Cardiac septum (tissue), 1 donor: ENCODE measurements at places on chromosomes 5 and 9. TPM values are rescaled to one million over a fixed set of nuclear protein-coding genes. Genes with fewer than 3 reads are reported as not detected.

Gene PCDHA11
- total RNA-seq: not detected

DNA sequence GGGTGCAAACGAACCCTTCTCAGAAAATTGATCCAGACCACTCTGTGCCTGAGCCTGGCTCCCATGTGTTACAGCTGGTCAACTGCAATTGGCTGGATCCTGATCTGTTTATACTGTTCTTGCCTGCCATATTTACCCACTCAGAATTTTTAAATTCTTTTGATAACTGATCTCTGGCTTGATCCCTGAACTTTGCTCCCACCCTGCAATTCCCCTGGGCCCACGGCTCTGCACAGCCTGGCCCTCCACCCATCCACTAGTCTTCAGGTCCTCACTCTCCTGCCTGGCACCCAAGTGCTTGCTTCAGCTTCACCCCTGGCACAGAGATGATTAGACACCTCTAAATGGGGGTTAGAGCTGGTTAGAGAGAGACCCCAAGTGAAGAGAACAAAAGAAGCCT lies 25.9 kb upstream of the MIER3 start:
- no peak for DNase-seq

DNA sequence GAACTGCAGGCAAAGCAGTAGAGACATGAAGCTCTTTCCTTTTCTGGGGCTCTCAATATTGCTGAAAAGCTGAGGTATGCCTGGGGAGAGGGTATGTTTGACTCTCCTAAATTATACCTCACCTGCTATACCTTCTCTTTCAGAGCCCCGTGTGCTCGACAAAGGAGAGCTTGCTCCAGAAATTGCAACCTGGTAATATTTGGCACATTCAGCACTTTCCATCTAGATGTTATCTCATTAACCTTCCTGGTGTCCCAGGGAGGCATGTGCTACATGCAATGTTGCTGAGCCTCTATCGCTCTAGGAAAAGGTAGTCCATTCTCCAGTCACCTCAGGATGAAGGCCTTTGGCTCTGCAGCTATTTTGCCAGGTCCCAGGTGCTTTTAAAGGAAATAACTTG lies 78.5 kb upstream of the ZSWIM6 start:
- no peak for DNase-seq

- DNase-seq: no peak
Measured at GRCh38 chr5:139148986-139149385, 49.2 kb downstream of the SIL1 start.

Gene GABRP
- 0.30 TPM for total RNA-seq

- DNase-seq: no peak
Measured at GRCh38 chr5:156411185-156411613, 84.2 kb downstream of the SGCD start.

DNA sequence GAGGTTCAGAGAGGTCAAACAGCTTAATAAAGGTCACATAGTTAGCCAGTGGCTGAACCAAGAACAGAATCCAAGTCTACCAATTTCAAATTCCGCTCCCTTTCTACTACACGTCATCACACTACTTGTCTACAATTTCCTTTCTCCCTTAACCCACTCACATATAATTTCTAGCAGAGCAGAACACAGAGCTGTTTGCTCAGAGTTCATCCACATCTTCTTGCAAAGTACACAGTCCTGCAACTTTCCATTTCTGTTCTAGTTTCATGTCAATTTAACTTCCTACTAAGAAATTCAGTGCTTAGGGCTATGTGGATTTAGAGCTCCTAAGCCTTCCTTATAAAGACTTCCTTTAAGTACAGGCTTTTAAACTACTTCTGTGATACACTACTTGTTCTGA lies 61.3 kb downstream of the MEGF9 start:
- DNase-seq: no peak

Gene KIF27
- total RNA-seq: 3.0 TPM

- DNase-seq: no peak
Measured at GRCh38 chr5:68683632-68684036, 410.2 kb upstream of the SLC30A5 start.

Gene PRSS3
- total RNA-seq: not detected

DNA sequence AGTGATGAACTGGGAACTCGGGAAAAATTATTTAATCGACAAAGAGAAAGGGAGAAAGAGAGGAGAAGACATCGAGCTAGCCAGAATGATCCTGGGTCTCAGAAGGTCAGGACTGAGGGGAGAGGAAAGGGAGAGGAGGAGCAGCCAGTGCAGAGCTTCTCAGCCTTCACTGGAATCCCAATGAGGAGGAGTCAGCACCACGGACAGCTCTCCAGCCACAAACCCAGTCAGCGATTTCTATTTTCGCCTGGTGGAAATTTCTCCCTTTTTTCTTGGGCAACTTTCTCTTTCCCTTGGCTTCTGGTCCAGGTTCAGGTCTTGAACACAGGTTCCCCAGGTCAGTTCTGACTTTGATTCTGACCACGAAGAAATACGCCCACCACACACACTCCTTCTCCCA lies 1.6 kb upstream of the BRINP1 start:
- no peak for DNase-seq

- DNase-seq: no peak
Measured at GRCh38 chr9:127293328-127293727, 28.8 kb downstream of the GARNL3 start.

Gene TAF11L12
- total RNA-seq: not detected

Gene CARTPT
- total RNA-seq: not detected

DNA sequence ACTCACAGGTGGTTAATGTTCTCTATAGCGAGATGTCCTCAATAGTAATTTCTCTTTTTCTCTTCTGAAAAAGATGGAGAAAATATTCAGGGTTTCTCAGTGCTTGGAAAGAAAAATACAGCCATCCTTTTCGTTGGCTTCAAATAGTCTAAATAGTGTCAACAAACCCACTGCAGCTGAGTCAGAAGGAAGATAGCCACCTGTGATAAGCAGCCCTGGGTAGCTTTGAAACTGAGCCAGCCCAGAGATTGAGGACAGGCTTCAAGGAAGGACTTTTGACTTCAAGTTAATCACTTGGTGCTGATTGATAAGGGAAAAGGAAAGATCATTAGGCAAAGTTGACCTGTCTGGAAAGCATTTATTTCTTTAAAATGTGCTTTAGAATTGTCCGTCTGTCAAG lies 78.7 kb upstream of the TYRP1 start:
- no peak for DNase-seq

Gene ABCA1
- total RNA-seq: 5.4 TPM

DNA sequence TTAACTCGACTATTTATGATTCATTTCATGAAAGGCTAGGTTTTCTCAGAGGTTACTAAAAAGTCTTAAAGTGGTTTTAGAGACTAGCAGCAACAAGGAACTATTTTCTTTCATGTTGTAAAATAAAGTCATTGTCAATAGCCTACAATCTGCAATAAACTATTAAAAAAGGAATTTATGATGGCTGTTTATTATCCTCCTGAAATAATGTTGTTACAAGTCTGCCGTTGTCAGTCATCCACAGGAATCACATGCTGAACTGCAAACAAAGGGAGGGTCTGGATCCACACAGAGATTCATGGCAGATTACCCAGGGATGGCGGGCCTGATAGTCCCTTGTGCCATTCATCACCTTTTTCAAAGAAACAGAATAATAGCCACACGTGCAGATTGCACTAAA lies 49.2 kb downstream of the TMEM174 start:
- no peak for DNase-seq

DNA sequence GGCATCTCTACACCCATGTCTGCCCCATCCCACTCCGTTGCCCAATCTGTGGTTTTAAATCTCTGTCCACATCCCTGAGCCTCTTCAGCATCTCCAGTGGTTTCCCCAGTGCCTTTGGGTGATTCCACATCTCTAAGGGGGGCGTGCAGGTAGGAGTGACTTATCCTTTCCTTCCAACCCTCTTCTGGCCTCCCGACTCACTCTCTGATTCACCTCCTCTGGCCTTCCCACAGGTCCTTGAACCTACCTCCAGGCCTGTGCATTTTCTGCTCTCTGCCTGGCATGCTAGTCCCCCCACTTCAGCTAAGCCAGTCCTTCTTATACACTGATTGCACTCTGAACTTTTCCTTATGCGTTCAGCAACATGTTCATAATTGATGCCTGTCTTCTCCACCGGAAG lies 99.0 kb downstream of the RALGPS1 start:
- no peak for DNase-seq

Gene MARCHF6
- total RNA-seq: 142 TPM

DNA sequence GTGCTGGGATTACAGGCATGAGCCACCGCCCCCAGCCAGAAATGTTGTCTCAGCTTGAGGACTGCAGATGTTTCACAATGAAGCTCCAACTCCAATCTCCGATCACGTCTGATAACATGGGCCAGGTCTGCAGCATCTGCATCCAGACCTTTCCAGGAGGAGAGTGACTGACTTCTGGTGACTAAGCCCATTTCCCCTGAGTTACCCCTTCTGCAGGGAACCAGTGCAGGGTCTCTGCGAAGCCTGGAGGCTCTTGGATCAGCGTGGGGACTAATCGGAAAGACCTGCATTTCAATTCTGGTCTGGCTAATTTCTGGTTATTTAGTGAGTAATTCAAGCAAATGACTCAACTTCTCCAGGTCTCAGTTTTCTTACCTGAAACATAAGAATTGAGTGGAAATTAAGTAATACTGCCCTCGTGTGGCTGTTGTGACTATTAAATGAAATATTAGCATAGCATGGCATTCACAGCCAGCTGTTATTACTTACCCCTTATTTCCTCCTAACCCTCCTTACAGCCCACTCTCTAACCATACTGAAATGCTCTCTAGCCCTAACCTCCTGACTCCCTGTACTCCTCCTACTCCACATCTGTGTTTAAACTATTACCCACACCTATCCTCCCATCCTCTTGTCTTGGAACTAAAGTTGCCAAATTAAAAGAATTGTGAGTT lies 2.2 kb upstream of the GNPDA1 start:
- DNase-seq: no peak

DNA sequence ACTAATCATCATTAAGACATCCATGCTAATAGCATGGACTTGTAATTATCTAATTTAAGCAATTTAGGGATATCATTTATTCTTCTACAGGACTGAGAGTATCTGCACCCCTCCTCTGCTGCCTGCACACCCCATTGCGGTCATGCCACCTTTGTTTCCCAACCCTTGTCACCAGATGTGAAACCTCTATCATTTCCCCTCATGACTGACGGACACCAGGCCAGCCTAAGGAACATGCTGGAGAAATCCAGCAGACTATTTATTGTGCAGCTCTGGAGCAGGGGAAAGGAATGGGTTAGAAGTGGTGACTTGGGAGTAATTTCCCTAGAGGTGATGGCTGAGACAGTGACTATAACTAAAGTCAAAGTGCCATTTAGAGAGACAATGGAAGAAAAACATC lies 40.7 kb downstream of the UGCG start:
- DNase-seq: no peak

Gene SV2C
- 0.67 TPM for total RNA-seq

DNA sequence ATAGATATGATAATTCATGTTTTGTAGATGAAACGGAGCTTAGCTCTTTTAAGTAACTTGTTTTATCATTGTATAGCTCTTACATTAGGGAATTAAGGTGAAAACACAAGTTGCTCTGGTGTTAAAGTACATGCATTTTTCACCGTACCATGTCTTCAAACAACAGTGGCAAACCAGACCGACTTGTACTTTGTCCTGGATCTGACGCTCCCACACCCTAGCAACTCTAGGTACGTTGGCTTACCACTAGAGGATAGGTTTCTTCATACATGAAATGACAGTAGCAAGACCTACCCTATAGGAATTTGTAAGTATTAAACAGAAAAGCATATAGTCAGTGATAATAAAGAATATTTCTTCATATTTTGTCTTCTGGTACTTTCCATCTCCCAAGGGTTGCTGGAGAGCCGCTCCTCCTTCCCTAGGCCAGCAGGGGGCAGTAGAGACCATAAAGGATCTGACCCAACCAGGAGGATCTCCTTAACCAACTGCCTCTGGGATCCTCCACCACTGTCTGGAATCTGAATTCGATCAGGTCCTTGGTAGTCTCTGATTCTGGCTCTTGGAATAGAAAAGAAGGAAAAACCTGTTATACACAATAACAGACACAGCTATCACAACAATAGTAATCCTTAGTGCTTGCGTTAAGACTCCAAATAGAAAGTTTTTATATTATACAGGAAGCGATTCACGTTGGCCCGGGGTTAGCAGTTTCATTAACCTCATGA lies 136.7 kb downstream of the CAVIN4 start:
- DNase-seq: no peak

- no peak for DNase-seq
Measured at GRCh38 chr9:81969971-81970370, 18.6 kb upstream of the SPATA31D1 start.

- DNase-seq: no peak
Measured at GRCh38 chr5:35199886-35200285, 30.4 kb downstream of the PRLR start.

- DNase-seq: no peak
Measured at GRCh38 chr9:104986096-104986495, 58.1 kb upstream of the ABCA1 start.

GRCh38 chr5:1414311-1415058 lies 30.8 kb downstream of the SLC6A3 start:
- DNase-seq: no peak

Gene OR1J2
- not detected for total RNA-seq

DNA sequence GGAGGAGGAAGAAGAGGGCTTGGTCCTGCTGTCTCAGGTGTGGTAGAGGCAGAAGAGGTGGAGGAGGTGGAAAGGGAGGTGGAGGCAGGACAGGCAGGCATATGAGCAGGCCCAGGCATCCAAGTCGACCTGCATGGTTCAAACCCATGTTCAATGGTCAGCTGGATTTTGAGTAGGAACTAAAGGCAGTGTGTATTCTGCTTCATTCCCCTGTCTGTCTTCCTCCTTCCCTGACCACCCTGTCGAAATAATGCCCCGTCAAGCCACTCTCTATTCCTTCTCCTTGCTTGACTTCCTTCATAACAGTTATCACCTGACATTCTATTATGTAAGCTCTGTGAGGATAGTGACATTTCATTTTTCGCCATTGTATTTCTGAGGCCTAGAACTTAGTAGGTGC lies 34.8 kb downstream of the ATP6V0E1 start:
- no peak for DNase-seq

DNA sequence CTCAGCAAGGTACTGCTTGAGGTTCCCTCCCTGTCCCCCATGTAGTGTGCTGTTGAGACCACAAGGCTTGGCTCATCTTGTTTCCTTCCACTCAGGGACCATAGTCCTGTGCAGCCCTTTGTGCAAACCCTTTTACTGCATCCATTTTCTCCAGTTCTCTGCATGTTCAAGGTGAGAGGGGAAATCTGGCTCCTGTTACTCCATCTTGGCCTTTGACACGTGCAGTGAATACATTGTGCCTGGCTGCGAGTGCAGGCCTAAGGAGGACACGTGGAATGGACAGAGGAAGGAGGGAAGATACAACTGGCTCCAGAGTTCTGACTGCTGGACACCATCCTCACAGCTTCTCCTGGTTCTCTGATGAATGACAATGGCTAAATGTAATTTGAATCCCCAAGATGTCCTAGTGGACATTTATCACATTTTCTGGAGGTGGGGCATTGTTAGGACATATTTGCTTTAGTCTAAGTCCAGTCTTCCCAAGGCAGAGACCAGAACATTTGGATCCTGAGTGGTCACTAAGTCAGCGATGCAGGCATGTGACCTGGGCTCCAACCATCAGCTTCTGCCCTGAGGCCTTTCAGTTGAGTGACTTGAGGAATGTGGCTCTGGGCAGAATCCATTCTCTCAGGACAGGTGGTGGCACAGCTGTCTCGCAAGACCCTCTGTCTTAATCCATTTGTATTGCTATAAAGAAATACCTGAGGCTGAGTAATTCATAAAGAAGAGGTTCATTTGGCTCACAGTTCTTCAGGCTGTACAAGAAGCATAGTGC lies 189.0 kb upstream of the DAP start:
- DNase-seq: no peak

- DNase-seq: no peak
Measured at GRCh38 chr9:20984506-20984905, 46.9 kb downstream of the HACD4 start.
